ENCODE measurements at places on chromosomes 5 and 9. TPM values are rescaled to one million over a fixed set of nuclear protein-coding genes. Genes with fewer than 3 reads are reported as not detected.

The TMEM252 gene
- not detected for total RNA-seq

GRCh38 chr9:118395415-118395814, 691.2 kb downstream of the TLR4 start:
- no peak for DNase-seq

- no peak for DNase-seq
Observed at GRCh38 chr5:81326554-81326953, 25.2 kb downstream of the ZCCHC9 start.

- no peak for DNase-seq
Observed at GRCh38 chr5:68314465-68314864, 98.9 kb downstream of the PIK3R1 start.

- no peak for DNase-seq
Observed at GRCh38 chr5:71816307-71816706, 97.2 kb downstream of the CARTPT start.

- no peak for DNase-seq
Observed at GRCh38 chr5:149901511-149901910, 43.1 kb downstream of the PDE6A start.

The PTGER4 gene
- 0.57 TPM for total RNA-seq

The HTR1A gene
- not detected for total RNA-seq

DNA sequence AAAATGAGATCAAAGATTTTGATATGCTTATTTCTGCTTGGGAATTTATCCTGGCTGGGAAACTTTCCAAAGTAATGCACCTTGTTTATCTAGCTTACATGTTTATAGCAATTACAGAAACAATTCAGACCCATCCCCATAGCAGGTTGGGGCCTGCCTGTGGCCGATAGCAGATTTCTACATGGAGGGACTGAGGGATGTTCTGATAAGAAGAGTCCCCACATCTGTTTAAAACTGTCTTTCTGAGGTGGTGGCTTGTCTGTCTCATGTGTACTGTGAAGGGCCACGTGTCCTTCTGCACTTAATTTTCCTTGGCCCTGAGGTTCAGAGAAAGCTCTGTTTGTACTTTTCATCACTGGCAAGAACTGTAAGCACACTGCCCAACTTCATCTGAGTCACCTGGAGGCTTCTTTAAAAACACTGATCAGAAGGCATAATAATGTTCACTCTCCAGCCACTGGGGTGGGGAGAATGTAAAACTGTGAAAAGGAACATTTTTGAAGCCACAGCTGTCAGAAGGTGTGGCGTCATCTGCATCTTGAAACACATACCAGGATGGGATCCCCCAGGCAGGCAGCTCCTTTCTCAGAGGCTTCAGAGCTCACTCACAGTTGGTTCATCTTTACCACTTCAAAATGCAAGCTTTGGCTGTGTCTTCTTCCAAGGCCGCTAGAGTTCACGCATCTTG, 80.3 kb downstream of the MAP1B start:
- no peak for DNase-seq

DNA sequence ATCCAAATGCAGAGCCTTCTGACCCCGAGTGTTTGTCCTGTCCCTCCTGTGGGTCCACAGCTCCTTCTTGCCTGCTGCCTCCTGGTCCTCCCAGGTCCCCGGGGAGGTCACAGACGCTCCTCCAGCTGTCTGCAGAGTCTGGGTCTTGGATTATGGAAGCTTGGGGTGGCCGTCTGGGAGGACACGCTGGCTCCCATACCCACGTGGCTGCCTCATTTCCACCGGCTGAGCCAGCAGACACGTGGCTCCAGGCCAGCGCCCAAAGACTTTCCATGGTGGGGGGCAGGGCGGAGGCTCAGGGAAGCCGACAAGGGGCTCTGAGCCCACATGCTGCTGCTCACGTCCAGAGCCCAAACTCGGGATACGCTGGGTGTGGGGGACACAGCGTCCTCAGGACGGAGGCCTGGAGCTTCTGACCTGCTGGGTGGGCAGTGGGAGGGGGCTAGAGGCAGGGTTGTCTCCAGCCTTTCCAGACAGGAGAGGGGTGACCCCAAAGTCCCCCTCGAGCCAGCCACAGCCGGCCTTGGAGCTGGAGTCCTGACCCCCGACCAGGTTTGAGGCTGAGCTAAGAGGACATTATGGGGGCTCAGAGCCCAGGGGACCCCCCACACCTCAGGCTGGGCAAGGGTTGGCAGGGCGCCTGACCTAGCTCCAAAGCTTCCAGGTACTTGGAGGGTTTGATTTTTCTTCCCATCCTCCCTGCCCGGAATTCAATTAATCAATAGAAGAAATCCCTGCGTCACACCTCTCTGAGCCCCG, 24.2 kb upstream of the RNU6ATAC start:
- DNase-seq, result no peak

DNA sequence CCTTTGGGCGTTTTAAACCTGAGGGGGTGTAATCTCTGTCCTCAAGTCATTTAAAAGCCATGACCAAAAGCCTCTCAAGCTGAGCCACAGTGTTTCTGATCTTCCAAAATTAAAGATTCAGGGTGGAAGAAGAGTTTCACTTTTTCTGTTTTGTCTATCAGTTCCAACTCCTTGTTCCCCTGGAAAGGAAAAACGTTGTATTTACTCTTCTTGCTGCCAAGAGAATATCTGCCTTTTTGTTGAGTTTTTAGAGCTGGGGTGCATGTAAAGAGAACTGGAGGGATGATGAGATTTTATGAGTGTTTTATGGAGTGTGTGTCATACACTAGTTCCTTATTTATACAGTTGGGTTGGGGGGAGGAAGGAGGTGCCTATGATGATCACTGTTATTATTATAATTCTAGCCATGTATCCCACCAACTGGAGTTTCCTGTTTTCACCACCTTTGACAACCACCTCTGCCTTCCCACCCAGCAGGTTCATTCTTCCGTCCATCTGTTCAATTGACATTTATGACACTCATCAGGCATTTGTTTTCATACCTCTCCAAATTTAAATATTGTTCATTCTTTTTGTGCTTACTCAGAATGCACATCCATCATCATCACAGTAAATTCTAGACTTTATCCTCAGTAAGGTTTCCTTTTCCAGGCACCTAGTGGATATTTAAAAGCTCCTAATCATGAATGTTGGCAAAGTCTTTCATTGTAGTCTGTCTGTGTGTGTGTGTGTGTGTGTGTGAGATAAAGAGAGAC, 97.9 kb upstream of the MPDZ start:
- peak; percentile 70 for DNase-seq

DNA sequence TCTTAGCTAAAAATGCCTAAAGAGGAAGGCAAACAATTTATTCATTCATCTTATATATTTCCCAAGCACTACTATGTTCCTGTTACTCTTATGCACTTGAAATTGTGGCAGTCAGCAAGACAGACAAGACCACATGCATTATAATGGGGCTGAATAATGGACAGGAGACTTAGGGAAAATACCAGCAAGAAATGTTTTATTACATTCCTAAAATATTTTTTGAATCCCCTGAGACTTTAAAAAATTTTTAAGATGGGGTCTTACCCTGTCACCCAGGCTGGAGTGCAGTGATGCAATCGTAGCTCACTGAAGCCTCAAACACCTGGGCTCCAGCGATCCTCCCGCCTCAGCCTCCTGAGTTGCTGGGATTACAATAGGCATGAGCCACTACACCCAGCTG, 13.2 kb downstream of the ZCCHC9 start:
- DNase-seq, result no peak

- DNase-seq, result no peak
Observed at GRCh38 chr9:27628311-27628710, 55.0 kb upstream of the C9orf72 start.

DNA sequence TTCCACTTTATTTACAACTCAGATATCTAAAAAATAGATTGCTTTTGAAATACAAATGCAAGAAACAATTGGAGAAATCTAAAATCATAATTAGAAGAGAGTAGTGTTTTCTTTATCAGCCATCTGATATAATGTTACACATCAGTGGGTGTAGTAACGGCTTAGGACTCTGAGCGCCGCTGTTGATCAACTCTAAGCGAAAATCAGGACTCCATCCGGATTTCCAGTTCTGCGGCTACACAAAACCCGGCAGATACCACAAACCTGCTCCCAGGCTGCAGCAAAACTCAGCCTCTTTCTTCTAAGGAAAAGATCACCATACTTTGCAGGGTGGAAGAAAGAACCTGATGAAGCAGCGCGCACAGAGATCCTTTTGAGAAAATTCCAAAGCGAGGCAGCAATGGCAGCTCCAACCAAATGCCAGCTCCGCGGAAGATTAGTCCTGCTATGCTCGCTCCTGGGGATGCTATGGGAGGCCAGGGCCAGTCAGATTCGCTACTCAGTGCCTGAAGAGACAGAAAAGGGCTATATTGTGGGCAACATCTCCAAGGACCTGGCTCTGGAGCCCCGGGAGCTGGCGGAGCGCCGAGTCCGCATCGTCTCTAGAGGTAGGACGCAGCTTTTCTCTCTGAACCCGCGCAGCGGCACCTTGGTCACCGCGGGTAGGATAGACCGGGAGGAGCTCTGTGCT, at the start of gene PCDHGA9:
TSS of gene PCDHGA9 (plus strand) at position 226 of the 691 bp plus-strand sequence. CDS start at position 401, 175 bp downstream.
- DNase-seq, result peak; percentile 59

The ADRA1B gene
- not detected for total RNA-seq

- peak; percentile 74 for DNase-seq
Observed at GRCh38 chr9:79222483-79222882, 349.3 kb upstream of the TLE4 start.

The ZNF366 gene
- not detected for total RNA-seq

- no peak for DNase-seq
Observed at GRCh38 chr5:8813180-8813579, 732.7 kb downstream of the SEMA5A start.

DNA sequence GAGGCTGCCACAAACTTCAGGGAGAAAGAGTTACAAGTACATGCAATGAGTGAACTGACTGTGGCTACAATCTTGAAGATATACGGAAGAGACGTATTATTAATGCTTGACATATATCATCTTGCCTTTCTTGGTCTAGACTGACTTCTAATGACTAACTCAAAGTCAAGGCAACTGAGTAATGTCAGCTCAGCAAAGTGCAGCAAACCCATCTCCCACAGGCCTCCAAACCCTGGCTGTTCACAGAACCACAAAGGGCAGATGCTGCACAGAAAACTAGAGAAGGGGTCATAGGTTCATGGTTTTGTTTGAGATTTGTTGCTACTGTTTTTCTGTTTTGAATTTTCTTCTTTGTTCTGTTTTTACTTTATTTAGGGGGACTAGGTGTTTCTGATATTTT, 21.0 kb downstream of the IL7R start:
- no peak for DNase-seq

DNA sequence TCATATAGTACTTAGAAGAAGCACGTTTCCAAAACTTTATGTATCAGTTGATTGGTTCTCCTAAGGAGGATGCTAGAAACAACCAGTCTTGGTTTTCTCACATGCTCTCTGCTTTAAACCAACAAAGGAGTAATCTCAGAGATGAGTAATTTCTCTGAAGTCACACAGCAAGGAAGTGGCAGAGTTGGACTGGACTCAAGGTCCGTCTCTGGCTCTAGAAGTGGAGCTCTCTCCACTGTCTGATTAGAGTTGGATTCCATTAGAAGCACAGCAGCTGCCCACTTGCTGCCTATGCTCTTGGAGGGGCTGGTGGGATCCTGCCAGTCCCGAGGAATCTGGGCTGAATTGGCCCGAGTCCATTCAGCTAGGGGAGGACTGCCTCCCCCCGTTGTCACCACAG, 21.0 kb downstream of the RALGPS1 start:
- DNase-seq, result peak; percentile 29

GRCh38 chr5:179803651-179804554, 2.8 kb downstream of the MGAT4B start:
- no peak for DNase-seq

DNA sequence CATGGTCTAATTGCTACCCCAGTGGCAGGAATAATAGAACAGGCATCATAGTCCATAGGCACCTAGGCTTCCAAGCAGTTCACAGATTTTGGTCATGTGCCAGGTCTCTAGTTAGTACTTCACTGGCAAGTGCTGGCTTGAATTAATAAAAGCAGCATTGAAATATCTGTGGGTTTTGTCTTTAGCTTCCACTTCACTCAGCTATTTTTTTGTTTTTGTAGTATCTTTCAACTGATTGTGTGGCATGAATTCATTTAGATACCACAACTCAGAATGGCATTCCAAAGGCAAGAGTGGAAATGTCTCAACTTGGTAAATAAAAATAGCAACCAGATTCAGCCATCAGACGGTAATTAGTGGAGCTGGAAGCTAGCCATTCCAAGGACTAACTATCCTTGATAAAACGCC, 27.9 kb upstream of the ITGA2 start:
- DNase-seq, result peak; percentile 16

The PSMB7 gene
- 209 TPM for total RNA-seq

The TXN gene
- total RNA-seq, result 708 TPM

The SPATA31C1 gene
- not detected for total RNA-seq

The SLC34A3 gene
- total RNA-seq, result not detected

DNA sequence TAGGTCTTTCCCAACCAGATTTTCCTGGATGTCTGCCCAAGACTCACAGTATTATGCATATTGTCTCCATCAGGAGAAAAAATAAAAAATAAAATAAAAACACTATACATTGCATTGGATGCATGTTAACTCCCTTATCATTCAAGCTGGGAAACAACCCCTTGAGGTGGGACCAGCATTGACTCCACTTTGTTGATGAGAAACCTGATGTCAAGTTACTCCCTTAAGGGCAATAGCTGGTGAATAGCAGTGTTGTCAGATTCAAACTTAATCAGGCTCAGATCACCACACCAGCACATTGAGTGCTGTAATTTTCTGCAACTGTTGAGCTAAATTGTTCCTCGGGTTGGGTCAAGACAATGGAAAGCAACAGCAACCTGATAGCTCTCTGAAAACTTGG, 264.0 kb upstream of the TRIM32 start:
- DNase-seq, result no peak

- DNase-seq, result peak; percentile 98
Observed at GRCh38 chr9:22008717-22009505, at the start of gene CDKN2B. Gene CDKN2B, minus strand, starts transcription at chr9:22009305. Its CDS starts 352 bp downstream, at chr9:22008953.

DNA sequence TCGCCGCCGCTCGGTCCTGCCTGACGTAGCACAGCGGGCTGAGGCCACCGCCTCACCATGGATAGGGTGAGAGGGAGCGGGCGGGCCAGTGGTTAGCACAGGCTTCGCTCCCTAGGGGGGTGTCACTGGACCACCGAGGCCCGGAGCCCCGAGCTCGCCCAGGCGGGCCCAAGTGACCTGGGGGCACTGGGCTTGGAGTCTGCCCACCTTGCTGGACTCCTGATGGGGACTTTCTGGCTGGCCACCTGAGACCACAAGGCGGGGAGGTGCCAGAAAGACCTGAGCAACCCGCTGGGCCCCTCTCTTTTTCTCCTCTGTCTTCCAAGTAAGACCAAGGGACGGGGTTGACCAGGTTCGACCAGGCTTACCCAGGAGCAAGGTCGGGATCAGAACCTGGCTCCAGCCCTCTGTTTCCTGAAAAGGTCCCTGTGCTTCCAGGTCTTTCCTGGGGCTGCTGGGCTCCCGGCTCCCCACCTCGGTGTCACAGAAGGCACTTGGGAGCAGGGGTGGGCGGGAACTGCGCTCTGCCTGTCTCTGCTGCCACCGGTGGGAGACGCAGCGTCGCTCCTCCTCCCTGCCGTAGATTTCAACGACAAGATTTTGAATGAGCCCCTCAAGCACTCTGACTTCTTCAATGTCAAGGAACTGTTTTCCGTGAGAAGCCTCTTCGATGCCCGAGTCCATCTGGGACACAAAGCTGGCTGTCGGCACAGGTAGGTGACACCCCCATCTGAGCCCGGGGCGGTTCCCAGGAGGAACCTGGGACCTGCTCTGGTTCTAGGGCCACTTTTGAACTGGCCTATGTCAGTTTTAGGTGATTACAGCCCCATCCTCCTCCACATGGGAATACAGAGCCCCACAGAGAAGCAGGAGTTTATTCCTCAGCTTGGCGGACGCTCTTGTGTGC, 1.0 kb downstream of the MRPS2 start:
- no peak for DNase-seq

- DNase-seq, result no peak
Observed at GRCh38 chr9:14170392-14170931, 143.5 kb downstream of the NFIB start.

- no peak for DNase-seq
Observed at GRCh38 chr9:130670644-130671043, 6.2 kb downstream of the PRDM12 start.

Measured in fibroblast of the aortic adventitia (primary cell).